ENCODE measurements at places on chromosomes 12 and 14. TPM values are rescaled to one million over a fixed set of nuclear protein-coding genes. Genes with fewer than 3 reads are reported as not detected.

Gene TCL1B
- total RNA-seq: not detected

Gene SP7
- not detected for total RNA-seq

Gene KCNMB4
- total RNA-seq: 0.15 TPM

Gene NANOG
- total RNA-seq: not detected

Gene MYF5
- total RNA-seq: not detected

Gene WNT1
- not detected for total RNA-seq

Gene OR10G2
- not detected for total RNA-seq

Gene CD69
- total RNA-seq: not detected
